ENCODE measurements at places on chromosomes 11 and 22.

DNA sequence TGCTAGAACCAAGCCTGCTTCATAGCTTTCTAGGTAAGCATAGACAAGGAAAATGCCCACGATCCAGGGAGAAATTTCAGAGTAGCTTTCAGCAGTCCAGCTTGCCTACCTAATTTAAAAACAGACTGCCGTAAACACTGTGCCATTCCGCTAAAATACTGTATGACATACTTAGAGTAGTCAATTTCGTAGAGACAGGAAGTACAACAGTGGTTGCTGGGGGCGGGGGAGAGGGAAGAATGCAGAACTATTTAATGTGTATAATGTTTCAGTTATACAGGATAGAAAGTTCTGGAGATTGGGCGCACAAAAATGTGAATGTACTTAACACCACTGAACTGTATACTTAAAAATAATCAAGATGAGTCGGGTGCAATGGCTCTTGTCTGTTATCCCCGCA is 56.7 kb downstream of the C11orf58 start:
- no peak for DNase-seq

GRCh38 chr11:27795955-27796861 is 96.0 kb upstream of the BDNF start:
- DNase-seq: no peak

GRCh38 chr11:86743223-86744118 is 56.9 kb upstream of the PRSS23 start:
- DNase-seq: no peak

DNA sequence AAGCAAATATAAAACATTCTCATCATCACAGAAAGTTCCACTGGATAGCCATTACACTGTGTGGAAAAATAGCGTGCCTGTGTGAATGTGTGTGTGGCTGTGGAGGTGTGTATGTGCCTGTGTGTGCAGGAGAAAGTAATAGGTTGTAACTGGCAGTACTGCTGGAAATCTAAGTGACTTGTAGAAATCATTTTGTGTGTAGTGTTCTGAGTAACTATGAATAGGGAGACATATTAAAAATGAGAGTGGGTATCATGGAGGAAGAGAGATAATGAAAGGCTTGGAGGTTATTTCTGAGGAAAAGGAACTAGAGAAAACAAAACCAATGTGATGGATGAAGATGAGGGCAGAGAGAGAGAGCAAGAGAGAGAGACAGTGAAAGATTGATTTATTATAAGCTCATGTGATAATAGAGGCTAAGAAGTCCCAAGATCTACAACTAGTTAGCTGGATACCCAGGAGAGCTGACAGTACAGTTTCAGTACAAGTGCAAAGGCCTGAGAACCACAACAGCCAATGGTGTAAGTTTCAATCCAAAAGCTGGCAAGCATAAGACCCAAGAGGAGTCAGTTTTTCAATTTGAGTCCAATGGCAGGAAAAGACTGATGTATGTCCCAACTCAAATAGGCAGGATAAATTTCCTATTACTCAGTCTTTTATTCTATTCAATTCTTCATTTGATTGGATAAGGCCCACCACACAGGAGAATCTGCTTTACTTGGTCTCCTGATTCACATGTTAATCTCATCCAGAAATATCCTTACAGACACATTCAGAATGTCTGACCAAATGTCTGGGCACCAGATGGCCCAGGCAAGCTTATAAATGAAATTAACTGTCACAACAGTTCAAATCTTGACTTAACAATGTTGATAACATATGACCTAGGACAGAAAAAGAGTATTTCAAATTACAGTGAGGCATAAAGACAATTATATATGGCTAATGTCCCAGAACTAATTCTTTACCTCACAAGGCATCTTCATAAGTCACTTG is 14.9 kb downstream of the KBTBD3 start:
- DNase-seq: no peak

DNA sequence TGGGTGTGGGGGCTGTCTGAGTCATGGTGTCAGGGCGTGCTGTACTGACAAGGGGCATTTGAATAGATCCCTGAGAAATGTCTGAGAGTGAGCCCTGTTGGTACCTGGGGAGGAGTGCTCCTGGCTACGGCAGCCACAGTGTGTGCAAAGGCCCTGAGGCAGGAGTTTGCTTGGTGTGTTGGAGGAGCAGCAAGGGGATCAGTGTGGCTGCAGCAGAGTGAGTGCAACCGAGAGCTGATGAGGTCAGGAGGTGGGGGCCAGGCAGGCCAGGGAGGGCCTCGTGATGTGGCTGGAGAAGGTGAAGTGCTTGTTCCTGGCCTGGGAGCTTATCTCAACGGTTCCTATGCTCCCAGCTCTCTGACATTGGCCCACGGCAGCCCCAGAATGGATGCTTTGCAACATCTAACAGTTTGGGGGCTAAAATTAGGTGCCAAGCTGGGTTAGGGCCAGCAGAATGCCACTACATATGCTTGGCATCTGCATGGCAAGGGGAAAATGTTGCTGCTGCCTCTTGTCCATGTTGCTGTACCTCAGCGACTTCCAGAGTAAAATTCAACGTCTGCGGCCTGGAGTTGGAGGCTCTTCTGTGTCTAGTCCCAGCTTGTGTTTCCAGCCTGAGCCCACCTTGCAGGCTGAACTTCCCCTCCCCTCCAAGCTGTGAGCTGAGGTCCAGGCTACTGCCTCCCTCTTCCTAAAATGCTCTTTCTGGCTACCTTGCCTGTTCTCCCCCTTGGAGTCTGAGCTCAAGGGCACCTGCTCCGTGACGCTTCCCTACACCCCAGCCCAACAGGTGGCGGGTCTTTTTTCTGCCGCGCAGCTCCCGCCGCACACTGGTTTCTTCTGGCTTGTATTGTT is 48.2 kb upstream of the MYEOV start:
- no peak for DNase-seq

All from hippocampal formation (tissue), 2 donors.